HT1080 (cell line): ENCODE measurements at places on chromosomes 7 and 10. TPM values are rescaled to one million over a fixed set of nuclear protein-coding genes. Genes with fewer than 3 reads are reported as not detected.

GRCh38 chr10:119849031-119849789 is 23.4 kb downstream of the MCMBP start:
- DNase-seq, result peak; percentile 75

GRCh38 chr7:122255454-122255853 is 49.1 kb downstream of the FEZF1 start:
- DNase-seq, result no peak

- DNase-seq, result peak; percentile 74
Measured at GRCh38 chr10:104325436-104326435, 12.5 kb downstream of the ITPRIP start.

DNA sequence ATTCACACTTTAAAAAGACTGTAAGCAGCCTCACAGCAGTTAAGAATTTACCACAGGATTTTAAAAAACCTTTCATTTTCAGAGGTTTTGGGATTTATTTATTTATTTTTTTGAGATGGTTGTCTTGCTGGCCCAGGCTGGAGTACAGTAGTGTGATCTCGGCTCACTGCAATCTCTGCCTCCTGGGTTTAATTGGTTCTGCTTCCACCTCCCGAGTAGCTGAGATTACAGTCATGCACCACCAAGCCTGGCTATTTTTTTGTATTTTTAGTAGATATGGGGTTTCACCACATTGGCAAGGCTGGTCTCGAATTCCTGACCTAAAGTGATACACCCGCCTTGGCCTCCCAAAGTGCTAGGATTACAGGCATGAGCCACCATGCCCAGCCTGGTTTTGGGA is 19.1 kb downstream of the MINDY4 start:
- no peak for DNase-seq

DNA sequence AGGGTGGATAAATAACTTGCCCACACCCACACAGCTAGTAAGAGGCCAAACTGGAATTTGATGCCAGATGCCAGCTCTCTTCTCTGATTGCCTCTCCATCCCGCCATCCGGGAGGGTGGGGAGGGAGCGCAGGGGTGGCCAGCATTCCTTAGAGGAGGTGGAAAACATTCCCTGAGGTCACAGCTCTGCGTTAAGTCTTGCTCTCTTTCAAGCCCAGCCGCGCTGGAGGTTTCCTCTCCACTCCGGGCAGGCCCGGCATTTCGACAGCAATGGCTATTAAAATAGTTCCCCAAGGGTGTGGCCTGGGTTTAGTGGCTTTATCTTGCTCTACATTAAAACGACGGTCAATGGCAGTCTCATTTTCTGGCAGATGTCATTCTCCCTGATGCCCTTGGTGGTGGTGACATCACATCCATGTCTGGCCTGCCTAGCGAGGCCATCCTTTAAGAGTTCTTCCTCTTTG is 16.1 kb upstream of the C10orf71 start:
- no peak for DNase-seq

GRCh38 chr10:121415063-121415399 is 183.2 kb downstream of the FGFR2 start:
- no peak for DNase-seq

DNA sequence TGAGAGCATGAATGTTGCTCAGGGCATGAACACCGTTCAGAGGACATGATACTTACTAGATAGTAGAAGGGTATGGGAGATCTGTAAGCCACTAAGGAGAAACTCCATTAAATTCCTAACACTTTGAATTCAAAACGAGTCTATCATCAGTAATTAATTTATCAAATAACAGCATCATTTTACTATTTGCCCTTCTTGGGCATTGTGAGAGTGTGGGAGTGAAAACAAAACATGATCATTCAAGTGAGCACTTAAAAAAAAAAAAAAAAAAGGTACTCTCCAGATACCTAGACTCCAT is 20.5 kb upstream of the ASB15 start:
- DNase-seq, result no peak

- no peak for DNase-seq
Measured at GRCh38 chr10:98458809-98459784, 12.4 kb upstream of the HPS1 start.

- DNase-seq, result no peak
Measured at GRCh38 chr7:601595-602340, 82.1 kb upstream of the PDGFA start.

DNA sequence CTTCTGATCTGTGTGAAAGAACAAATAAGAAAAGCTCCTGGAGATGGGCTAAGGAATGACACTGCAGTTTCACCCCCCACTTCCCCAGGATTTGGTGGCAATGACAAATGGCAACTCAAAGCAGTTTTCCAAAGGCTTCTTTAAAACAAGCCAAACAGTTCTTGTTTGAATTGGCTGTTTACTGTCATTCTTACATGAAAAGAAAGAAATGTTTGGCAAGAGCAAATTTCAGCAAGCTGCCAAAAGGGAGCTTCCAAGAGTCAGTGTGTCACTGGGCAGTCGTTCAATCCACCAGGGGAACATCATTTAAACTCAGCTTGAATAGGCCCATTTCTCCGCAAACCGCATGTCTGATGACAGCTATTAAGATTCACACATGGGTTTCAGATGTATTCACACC is 119.0 kb upstream of the RHOBTB1 start:
- no peak for DNase-seq

DNA sequence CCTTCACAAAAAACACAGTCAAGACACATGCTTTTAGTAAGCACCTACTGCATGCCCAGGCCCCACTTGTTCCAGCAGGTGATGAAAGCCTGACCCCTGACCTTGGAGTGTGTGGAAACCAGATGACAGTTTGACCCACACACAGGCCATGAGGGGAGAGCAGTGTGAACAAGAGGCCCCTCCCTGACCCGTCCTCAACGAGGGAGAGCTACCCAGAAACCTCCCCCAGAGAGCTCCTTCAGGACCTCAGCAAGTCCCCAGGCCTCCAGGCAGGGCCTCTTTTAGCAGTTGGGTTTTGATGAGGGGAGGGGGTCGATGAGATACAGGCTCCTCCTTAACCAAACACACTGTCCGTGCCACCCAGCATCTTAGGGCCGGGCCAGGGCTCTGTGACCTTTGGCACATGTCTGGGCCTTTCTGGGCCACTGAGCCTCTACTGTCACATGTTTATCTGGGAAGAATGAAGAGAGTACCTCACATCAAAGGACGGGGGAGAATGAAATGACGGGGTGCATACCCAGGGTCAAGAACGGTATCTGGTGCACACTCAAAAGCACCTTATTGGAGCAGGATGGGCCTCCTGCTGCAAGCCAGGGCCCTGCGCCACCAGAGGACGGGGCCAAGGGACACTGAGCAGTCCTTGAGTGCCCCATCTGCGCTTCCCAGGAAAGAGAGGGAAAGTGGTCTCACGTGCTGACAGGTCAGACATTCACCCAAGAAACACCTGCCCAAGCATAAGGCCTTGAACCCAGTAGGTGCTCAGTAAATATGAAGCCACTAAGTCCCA is 202.6 kb upstream of the ZMIZ1 start:
- DNase-seq, result no peak

GRCh38 chr7:45177801-45178200 is 20.2 kb downstream of the RAMP3 start:
- DNase-seq, result no peak

- DNase-seq, result no peak
Measured at GRCh38 chr10:20608503-20608902, 288.6 kb downstream of the NEBL start.

GRCh38 chr7:116500078-116500853 is 728 bp downstream of the CAV2 start:
- peak; percentile 73 for DNase-seq

DNA sequence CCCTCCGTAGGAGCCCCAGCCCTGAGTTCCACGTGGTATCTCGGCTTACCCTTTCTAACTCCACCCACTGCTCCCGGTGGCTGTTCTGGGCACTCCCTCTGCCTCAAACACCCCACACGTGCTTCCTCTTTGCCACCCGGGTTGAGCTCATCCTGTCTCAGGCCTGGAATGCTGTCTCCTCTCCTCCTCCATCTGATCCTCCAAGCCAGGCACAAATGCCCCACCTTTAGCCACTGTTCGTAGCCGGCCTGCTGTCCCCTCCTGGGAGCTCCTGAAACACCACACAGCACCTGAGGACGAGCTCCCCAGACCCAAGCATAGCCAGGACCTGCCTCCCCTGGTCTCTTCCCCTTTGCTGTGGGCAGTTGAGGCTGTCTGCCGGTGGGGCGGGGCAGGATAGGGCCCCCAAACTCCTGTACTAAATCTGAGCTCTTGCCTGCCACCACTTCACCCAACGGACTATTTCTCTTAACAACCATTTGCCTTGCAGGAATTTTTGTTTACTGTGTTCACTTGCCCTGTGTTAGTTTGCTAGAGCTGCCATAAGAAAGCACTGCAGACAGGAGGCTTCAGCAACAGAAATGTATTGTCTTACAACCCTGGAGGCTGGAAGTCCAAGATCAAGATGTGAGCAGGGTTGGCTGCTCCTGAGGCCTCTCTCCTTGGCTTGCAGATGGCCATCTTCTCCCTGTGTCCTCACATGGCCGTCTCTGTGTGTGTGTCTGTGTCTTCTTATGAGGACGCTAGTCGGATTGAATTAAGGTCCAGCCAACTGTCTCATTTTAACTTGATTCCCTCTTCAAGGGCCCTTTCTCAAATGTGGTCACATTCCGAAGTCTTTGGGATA is 58.3 kb upstream of the SHH start:
- DNase-seq, result no peak

DNA sequence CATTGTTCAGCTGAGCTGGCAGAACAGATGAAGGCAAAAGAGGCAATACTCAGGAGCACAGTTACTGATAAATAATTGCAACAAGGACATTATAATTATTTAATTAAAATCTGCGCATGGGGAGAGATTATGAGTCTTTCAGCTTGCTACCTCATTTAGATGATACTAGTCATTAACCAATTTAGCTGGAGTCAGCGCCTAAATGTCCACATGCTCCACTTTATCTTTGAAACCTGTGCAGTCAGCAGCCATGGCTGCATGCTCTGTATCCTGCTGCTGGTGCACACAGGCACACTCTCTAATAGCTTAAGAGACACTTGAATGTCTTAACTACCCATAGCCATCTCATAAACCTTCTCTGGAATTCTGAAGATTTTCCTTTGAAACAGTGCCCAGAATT is 196.8 kb downstream of the PPP1R3A start:
- no peak for DNase-seq

DNA sequence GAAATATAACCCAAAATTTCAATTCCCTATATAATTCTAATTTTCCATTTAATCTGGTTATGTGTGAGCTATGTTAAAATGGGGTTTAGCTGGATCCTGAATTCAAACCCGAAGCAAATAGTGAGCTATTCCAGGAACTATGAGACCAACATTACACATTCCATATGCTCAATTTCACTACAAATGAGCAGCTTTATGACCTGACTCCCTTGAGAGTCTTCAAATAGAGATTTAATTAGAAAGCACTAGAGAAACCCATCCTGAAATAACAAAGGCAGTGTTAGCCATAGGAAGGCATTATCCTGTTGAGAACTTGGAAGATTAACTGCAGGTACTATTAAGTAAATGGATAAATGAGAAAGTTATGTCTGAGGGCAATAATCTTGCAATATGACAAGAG is 890.0 kb downstream of the GRM8 start:
- no peak for DNase-seq

DNA sequence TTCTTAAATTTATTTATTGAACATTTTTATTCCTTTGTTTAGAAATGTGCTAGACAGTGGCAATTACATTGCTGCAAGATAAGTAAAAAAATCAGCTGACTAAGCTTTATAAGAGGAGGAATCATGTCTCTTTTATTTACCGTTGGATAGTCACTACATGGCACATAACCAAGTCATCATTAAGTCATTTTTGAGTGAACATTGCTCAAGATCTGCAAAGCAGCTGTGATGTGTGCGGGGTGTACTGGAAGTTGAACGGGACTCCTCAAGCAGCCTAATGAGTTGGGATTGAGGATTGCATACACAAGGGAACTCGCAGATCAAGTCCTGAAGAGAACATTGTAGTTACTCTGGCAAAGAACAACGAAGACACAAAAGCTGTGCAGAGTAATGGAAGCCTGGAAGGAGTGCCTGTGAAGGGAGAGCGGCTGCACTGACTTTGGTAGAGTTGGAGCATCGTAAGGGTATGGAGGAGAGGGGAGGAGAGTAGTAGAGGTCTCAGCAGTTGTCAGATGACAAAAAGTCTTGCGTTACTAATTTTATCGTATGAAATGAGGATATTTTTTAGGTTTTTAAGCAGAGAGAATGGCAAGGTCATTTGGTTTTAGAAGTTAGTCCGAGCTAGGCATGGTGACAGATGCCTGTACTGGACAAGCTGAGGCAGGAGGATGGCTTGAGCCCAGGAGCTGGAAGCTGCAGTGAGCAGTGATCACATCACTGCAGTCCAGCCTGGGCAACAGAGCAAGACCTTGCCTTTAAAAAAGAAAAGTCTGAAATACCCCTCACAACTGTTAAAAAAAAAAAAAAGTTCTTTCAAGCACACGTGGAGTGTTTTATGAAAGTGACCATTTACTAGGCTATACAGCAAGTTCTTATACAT is 95.1 kb downstream of the BMPR1A start:
- DNase-seq, result no peak

GRCh38 chr7:78578686-78579085 is 780.1 kb downstream of the PHTF2 start:
- DNase-seq, result no peak

- no peak for DNase-seq
Measured at GRCh38 chr7:81138870-81139269, 220.0 kb upstream of the SEMA3C start.

DNA sequence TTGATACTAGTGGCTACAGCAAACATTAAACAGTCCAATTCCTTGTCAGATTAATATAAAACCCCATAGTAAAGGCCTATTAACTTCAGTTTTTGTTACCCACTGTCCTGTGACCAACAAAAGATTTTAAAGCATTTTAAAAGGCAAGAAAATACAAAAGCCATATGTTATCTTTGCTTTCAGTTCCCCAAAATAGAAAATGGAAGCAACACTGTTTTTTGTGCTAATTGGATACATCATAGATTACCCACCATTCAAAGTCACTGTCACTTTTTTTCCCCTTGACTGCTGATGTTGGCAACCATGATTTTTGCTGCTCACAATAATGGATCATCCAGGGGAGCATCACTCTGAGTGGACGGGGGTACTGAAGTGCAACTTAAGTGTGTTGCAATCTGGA is 52.4 kb upstream of the TMEM140 start:
- DNase-seq, result no peak

DNA sequence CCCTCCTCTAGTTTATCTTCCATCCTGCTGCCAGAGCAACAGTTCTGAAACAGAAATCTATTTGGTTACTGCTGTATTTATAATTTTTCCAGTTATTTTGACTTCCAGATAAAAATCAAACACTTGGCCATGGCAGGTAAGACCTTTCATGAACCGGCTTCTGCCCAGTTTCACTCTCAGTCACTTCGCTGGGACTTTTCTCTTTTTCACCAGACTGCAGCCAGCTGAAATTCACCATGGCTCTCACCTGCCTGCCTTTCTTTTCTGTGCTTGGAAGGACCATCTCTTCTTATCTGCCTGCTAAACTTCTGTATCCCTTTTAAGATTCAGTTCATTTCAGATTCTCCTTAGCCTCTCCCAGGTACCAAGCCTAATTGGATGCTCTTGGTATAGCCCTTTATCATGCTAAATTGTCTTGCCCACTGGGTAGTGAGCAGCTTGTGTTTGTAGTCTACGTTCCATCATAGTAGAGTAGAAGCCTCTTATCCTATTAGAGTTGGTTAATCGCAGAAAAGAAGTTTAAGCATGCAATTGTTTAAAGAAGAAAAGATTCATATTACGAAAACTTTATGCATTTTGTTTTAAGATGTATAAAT is 71.7 kb downstream of the TAF3 start:
- DNase-seq, result no peak

- no peak for DNase-seq
Measured at GRCh38 chr10:108905171-108905570, 1018.1 kb downstream of the XPNPEP1 start.

The NPFFR1 gene
- not detected in 2 replicates for total RNA-seq

The GIGYF1 gene
- 11.9 and 13.8 TPM in 2 replicates for total RNA-seq

The OR2A7 gene
- not detected in 2 replicates for total RNA-seq
